Neural crest cell (in vitro differentiated cells): ENCODE measurements at places on chromosomes 2 and 18.

DNA sequence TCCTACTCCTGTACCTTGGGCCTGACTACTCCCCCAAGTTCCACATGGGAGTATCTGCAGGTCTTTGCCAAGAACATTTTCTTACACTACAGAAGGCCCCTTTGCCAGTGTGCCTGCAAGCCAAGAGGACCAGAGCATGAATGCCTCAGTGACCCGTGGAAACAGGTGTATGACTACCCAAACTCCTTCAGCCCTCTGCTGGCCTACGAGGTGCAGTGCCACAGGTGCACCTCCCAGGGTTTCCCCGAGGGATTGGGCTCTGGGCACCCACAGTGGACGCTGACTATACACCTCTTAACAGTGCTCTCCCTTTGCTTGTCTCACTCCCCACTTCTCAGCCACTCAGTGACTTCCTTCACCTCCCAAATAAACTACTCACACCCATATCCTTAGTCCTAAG is 91.4 kb downstream of the COL6A3 start:
- no peak for DNase-seq

- no peak for DNase-seq
Observed at GRCh38 chr2:99636144-99637034, 146.6 kb upstream of the REV1 start.

DNA sequence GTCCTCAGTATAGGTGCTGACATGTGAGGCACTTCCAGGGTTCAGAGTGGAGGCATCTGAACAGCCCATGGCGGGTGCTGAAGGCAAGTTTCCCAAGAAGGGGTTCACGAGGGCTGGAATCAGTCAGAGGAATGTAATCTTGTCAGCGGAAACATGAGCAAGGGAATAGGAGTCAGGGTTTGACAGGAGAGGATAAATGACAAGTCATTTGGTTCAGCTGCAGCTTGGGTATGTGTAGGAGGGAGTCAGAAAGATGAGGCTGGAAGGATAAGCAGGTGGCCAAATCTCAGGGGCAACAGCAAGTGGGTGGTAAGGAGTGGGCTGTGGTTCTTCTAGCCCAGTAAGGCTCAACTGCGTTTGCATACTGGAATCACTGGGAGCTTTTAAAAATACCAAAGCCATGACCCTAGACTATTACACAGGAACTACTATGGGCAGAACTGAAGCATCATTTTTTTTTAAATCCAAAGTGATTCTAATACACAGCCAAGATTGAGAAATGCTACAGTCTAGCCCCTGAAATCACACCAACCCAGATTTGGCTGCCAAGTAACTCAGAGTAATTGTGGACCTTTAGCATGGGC is 41.8 kb upstream of the NAB1 start:
- DNase-seq = no peak

DNA sequence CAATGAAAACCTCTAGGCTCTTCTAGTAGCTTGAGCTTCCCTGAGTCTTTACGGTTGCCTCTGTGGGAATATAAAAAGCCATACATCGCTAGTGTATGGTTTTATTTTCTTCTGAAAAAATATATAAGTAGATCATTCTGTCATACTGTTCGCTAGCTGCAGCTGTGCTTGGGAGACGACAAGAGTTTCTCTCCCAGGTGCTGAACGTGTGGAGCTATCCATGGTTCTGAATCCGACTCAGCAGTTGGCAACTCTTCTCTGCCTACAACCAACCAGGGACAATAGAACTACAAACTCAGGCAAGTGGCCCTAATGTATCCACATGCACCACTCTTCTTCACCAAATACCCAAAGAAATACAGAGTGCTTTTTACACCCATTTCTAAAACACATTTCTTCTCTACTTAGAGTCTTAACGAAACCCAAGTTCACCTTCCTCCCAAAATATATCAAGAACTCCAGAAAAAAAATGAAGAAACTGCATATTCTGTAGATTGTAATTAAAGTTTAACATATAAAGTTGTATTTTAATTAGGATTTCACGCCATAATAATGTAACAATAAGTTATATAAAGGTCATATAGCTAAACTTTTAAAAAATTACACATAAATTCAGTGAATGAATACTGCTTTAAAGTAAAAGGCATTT is 2.2 kb upstream of the KCNH7 start:
- DNase-seq = peak; percentile 76

- DNase-seq = no peak
Observed at GRCh38 chr18:74832381-74832780, 234.7 kb downstream of the ZNF407 start.

GRCh38 chr2:144267239-144267638 is 252.7 kb downstream of the ZEB2 start:
- no peak for DNase-seq

DNA sequence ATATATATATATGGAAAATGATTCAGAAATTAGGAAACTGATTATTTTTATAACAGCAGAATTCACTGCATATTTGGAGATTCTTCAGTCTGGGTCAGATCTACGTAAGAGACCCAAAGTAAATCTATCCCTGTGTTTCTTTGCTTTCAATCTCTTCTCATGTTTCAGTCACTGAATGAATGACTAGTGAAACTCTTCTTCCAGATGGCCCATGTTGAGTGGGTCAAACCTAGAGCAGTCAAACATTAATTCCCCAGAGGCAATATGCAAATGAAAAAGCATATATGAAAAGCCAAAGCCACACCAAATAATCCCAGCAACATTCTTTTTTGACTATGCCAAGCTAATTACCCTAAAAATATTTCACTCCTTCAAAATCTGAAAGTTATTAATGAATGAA is 317.3 kb downstream of the RBM43 start:
- DNase-seq = no peak

GRCh38 chr2:99297994-99298393 is 3.0 kb downstream of the LYG1 start:
- no peak for DNase-seq

DNA sequence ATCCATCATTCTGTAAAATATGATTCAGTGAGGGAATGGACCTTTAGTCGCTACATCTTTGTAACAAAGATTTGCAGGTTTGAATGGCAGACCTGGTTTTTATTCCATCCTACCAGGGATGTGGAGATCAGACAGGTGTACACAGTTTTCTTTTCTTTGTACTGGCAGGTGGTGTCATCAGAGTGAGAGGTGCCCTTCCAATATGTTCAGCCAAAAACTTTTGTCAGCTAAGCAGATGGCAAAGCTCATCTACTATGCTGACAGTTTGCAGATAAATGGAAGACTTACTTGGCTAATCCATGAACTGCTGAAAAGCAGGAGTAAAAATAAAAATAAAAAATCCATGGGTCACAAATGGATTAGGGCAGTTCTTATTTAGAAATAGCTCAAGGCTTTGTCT is 185.5 kb upstream of the DOK6 start:
- DNase-seq = no peak

GRCh38 chr2:86770816-86771301 is 19.9 kb downstream of the CD8A start:
- DNase-seq = no peak

GRCh38 chr2:104233591-104233990 is 620.3 kb upstream of the POU3F3 start:
- DNase-seq = no peak

DNA sequence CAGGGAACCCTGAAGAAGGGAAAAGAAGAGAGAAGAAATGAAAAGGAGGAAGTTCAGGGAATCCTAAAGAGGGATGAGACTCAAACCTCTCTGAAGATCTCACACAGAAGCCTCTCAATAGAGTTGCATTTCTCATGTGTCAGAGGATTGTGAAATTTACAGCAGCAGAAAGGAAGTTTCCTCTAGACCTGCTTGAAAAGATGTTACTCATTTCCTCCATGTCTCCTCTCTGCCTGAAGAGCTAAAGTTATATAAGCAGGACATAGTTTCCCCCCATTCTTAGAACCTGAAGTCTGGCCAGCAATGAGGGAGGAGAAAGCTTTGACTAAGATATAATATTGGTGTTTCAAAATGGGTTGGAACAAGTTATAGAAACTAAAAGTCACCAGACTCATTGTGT is 1155.6 kb downstream of the LRP1B start:
- DNase-seq = no peak

DNA sequence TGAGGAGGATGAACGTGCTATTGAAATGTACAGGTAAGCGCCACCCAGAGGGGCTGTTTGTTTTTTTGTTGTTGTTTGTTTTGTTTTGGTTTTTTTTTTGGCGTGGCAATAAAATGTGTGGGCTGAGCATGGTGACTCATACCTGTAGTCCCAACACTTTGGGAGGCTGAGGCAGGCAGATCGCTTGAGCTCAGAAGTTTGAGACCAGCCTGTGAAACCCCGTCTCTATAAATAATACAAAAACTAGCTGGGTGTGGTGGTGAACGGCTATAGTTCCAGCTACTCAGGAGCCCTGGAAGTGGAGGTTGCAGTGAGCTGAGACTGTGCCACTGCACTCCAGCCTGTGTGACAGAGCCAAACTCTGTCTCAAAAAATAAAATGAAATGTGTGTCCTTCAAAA is 6.2 kb downstream of the PDCL3 start:
- DNase-seq = no peak

DNA sequence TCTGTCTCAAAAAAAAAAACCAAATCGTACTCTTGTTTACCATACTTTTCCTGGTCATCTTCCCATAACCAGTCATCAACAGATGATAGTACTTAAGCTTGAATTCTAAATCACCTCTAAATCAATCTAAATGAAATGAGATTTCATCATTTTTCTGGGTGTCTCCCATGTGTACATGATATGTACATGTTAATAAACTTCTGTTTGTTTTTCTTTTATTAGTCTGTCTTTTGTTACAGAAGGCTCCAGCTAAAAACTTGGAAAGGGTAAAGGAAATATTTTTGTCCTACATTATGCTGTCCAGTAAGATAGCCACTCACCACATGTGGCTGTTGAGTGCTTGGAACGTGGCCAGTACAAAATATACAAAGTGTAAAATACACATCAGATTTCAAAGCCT is 78.7 kb upstream of the MSH6 start:
- DNase-seq = no peak

DNA sequence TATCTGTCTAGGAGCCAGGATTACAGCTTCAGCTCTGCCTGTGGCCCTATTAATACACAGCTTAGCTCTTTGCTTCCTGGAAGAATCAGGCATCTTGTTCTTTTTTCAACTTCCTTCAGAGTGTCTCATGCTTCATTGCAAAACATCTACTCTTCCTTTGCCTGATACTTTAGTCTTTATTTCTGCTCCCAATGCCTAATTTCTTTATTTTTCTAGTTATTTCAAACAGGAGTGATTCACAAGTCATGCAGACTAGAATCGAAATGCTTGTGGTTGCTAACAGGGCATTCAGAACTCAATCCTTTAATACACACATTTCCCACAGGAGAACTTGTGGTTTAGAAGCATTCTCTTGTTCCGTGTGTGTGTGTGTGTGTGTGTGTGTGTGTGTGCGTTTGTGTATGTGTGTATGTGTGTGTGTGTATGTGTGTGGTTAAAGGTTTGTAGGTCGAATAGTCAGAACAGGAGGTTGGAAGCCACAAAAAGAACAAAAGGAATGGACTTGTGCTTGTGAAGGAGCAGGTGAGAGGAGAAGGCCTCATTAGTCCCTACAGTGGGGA is 28.3 kb upstream of the INSIG2 start:
- DNase-seq = no peak

DNA sequence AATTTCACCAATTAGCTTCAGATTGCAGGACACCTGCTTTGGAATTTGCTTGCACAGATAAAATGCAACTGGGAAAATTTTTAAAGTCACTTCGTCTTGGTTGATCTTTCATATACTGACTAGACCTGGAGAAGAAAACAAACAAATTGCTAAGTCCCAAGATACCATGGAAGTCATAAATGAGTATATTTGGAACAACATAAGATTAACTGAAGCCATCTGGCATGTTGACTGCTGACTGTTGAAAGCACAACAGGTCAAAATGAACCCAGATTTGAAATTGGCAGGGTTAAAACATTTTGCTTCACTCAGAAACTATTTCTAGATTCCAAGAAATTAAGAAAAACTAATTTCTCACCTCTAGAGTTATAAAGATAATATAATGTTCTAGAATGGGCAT is 470.7 kb downstream of the LPIN1 start:
- DNase-seq = no peak

DNA sequence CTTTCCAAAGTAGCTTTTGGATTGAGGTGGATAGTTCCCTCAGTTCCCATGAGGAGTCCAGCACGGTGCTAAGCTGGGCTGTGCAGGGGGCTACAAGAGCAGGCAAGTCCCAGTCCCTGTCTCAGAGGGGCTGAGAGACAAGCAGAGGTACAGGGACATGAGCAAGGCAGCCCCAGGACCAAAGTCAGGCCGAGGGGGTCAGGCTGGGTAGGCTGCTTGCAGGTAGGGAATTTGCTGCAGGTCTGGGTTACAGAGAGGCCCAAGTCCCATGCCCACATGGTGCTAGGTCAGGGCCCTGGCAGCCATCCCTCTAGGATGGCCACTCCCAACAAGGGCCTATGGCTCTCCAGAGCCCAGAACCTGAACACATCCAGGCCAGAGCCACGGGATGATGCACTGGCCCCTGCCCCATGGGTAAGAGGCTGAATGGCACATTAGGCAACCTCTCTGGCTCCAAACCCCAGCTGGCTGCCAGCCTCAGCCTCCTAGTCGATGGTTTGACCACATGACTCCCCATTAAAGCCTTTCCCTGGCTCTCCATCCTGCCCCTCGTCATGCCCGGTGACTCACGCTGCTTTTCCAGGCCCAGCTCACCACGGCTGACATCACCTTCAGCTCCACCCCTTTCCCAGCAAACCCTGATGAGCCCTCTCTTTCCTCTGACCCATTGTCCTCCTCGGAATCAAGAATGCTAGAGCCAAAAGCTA is 83.7 kb downstream of the SDC1 start:
- no peak for DNase-seq

- no peak for DNase-seq
Observed at GRCh38 chr2:126894082-126894481, 4.6 kb upstream of the TEX51 start.

DNA sequence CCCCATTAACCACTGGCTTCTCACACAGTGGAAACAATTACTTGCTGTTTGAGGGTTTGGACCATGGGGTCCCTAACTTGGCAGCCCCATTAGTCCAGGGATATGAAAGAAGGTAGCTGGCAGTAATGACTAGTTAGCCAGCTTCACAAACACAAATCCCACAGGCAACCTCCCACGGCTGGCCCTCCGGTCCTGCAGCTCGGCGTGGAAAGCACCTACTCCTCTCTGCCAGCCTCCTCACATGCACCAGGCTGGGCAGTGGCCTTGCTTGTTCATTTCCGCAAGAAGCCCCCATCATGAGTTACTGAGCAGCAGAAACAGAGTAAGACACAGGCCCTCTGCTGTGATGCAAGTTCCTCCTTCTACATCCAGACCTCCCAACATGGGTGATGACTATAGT is 13.7 kb downstream of the C1QL2 start:
- DNase-seq = no peak
